CD4-positive, alpha-beta T cell treated with Interleukin-6 for 4 hours (primary cell): ENCODE measurements at places on chromosomes 7 and 10.

GRCh38 chr7:38171623-38172391 is 6.2 kb upstream of the STARD3NL start:
- DNase-seq, result no peak

- DNase-seq, result no peak
Observed at GRCh38 chr7:157577061-157577460, 240.3 kb downstream of the DNAJB6 start.

DNA sequence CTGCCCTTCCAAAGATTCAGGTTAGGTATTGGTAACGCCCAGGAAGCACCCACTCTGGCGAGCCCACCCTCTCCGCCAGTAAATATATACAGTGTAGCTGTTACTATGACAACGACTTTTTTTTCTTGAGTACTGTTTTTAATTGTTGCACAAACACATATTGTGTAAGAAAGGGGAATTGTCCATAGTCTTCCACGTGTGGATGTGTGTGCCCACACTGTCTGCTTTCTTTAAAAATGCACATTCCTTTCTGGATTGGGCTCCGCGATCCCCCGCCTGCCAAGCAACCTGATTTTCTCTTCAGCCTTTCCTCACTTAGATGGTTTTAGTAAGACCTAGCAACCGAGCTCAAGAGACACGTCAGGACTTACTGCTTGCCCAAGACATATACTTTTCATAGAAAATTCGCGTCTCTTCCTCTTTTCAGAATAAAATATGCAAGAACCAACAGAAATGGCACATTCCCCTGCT is 247.8 kb downstream of the EBF3 start:
- no peak for DNase-seq

- no peak for DNase-seq
Observed at GRCh38 chr10:14773551-14774213, 1.0 kb downstream of the FAM107B start.

DNA sequence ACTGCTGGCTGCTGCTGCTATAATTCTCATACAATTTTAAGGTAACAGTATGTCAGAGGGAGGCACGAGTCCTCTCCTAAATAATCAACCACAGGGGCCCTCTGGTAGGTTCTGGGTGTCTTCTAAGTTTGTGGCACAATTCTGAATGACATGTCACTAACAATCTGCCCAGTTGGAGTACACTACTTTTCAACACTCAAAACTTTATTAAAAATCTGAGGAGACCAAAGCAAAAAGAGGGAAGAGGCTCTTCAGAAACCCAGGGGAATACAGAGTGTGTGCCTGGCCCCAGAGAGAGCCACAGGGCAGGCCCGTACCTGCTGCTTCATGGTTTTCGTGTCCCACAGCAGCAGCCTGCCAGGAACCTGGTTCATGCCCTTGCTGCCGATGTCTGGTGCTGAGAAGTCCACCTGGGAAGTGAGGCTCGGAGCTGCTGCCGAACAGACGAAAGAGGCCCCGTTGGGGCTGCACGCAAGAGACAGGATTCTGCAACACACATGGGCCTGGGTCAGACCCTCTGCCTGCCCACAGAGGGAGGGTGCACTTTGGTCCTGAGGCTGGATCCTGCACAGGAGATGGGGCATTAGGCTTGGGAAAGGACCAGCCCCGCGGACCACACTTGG is 18.3 kb downstream of the WDR91 start:
- DNase-seq, result no peak

- no peak for DNase-seq
Observed at GRCh38 chr7:116984917-116985316, 31.6 kb downstream of the ST7 start.

DNA sequence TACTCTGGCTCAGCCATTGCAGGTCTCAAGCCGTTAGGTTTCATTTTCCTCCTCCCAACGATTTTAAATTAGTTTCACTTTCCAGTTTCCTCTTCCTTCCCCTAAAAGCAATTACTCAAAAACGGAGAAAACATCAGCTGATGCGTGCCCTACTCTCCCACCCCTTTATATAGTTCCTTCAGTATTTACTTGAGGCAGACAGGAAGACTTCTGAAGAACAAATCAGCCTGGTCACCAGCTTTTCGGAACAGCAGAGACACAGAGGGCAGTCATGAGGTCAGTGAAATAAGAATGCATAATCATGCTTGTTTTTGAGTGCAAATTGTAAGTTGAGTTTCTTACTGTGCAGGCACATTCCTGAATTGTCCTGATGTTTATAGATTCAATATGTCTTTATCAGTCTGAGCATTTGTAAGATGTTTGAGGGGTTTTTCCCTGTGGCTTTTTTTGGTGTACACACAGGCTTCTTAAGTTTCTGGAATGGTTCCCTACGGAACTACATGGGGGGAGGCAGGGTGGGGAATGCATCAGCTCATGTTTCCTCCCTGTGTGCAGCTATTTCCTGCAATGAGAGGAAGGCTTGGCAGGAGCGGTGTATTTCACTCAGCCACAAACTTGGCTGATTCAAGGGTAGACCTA is at the start of gene IFIT3:
IFIT3 (plus strand) TSS at position 195 of the 639 bp plus-strand sequence; CDS start at position 272, 77 bp downstream.
- DNase-seq, result peak; percentile 38

DNA sequence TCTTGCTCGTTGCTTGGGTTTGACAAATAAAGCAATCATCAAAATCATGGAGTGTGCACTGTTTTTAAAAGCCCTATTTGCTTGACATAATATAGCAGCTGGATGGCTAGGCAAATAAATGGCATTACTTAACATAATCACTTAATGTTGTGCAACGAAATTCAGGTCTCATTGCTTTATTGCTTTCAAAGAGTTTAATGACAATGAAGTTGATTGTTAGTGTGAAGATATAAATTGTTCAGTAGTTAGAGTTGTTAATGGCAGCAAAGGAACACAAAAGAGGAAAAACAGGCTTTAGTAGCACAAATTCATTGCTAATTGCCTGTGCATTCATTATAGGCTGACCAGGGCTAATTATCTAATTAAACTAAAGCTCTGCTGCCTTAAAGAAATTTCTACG is 7.6 kb upstream of the ADO start:
- DNase-seq, result no peak

- no peak for DNase-seq
Observed at GRCh38 chr7:17005271-17005670, 123.5 kb upstream of the AGR3 start.

- no peak for DNase-seq
Observed at GRCh38 chr10:2920637-2921036, 146.7 kb upstream of the PFKP start.

- DNase-seq, result peak; percentile 67
Observed at GRCh38 chr10:3754727-3755439, 30.1 kb downstream of the KLF6 start.

- DNase-seq, result no peak
Observed at GRCh38 chr10:132122939-132123445, 57.2 kb downstream of the JAKMIP3 start.

DNA sequence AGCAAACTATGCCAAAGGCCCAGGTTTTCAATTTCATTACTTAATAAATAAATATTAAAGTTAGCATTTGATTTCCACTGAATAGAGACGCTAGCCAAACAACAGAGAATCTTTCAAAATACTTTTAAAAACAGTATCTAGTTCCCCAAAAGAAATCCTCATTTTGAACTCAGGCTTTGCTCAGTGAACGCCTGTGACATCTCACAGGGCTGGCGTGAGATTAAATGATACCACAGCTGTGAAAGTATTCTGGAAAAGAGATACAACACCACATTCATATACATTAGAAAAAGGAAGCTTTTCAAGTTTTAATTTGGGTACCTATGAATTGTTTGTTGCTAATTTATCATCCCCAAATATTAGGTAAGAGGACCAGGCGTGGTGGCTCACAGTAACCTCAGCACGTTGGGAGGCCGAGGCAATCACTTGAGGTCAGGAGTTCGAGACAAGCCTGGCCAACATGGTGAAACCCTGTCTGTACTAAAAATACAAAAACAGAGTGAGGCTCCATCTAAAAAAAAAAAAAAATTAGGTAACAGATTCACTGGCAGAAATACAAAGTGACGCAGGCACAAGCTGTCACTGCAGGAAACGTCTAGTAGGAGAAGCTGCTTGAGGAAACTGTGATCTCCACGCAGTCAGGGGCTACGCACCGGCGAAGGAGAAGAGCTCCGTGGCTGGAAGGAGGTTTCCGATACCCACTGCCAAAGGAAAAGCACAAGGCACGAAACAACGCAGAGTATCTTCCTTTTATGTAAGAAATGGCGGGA is 50.0 kb downstream of the AMZ1 start:
- DNase-seq, result no peak

- DNase-seq, result no peak
Observed at GRCh38 chr10:75397496-75398199, 3.9 kb downstream of the ZNF503 start.

GRCh38 chr7:105524840-105525239 is 2.8 kb upstream of the PUS7 start:
- no peak for DNase-seq

DNA sequence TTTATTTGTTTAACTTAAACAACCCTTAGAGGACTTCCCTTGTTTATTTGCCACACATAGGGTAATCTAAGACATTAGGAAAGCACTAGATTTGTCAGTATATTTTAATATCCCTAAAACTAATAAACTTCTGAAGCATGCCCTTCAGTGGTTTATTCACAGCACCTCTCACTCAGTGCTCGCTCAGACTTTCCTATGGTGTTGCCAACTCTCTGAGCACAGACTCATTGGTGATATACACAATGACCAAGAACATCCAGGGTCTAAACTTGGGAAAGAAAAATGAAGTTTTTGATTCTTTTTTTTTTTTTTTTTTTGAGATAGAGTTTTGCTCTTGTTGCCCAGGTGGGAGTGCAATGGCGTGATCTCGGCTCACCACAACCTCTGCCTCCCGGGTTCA is 82.2 kb downstream of the RAB11FIP2 start:
- DNase-seq, result no peak

GRCh38 chr7:142827951-142828500 is 26.9 kb upstream of the EPHB6 start:
- DNase-seq, result no peak

DNA sequence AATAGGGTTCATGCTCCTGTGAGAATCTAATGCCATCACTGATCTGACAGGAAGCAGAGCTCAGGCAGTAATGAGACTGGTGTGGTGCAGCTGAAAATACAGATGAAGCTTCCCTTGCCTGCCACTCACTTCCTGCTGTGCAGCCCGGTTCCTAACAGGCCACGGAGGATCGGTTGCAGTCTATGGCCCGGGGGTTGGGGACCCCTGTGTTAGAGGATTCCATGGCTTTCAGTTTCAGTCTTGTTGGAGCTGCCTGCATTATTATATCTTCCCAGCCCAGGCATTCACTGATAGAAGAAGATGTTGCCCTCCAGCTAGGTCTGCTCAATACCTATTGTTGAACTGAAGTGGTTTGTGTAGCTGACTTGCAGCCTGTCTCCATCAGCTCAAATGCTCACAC is 1298.8 kb downstream of the TYW1 start:
- no peak for DNase-seq

GRCh38 chr10:97229322-97230015 is 43.7 kb upstream of the SLIT1 start:
- DNase-seq, result no peak

- no peak for DNase-seq
Observed at GRCh38 chr10:130455791-130456190, 319.6 kb downstream of the GLRX3 start.

GRCh38 chr7:33922820-33923219 is 17.5 kb downstream of the BMPER start:
- DNase-seq, result no peak

- DNase-seq, result no peak
Observed at GRCh38 chr7:155469-155900, 36.9 kb upstream of the FAM20C start.

DNA sequence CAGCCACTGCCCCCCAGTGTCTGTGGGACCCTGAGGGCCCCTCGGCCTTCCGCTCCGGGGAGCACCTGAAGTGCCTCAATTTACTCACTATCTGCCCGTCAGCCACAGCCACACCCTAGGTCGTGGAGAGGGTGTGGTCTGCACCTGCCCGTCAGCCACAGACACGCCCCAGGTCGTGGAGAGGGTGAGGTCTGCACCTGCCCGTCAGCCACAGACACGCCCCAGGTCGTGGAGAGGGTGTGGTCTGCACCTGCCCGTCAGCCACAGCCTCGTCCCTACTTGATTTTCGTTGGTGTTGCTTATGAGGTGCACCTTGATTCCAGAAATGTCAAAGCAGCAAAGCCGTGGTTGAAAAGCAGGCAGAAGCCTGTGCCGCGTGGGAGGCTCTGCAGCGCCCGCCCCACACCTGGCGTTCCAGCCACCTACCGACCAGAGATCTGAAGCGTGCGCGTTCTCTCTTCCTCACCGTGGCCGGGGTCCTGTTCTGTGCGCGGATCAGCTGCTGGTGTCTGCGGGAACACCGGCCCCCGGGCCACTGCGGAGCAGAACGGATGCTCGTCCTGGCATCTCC is 101.6 kb downstream of the DYNC2I1 start:
- DNase-seq, result peak; percentile 60

GRCh38 chr10:28400681-28401080 is 97.8 kb upstream of the MPP7 start:
- DNase-seq, result no peak

DNA sequence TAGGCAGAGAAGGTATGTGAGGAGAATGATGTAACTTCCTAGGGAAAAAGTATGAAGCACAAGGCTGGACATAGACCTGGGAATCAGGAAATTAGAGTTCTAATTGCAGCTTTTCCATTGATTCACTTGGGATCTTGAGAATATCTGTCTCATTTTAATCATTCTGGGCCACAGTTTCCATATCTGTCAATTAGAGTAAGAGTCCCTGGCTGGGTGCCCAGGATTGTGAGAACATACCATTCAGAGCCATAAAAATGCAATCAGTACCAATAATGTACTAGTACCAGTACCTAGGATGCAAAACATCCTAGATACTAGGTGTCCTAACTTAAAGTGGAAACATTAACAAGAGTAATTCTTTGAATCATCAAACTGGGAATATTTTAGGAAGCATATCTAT is 29.6 kb downstream of the CAV1 start:
- no peak for DNase-seq

DNA sequence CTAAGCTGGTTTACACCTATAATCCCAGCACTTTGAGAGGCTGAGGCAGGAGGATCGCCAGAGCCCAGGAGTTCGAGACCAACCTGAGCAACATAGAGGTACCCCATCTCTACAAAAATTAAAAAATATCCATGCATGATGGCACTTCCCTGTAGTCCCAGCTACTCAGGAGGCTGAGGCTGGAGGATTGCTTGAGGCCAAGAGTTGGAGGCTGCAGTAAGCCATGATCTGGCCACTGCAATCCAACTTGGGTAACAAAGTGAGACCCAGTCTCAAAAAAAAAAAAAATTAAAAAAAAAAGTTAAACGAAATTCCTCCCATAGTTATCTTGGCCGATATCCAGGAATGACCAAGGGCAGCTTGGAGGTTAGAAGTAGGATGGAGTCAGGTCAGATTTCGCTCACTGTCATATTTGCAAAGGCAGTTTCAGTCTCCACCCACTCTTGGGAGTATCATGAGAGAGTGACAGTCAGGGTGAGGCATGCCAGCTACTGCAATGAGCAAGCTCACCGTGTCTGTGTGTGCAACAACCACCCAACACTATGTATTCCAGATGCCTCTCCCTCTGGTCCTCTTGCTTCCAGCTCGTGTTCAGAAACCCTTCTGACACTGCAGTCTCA is 6.0 kb upstream of the ZDHHC4 start:
- DNase-seq, result no peak

- DNase-seq, result no peak
Observed at GRCh38 chr10:133448120-133448519, 5.6 kb upstream of the SCART1 start.

- DNase-seq, result peak; percentile 44
Observed at GRCh38 chr10:4061441-4061951, 276.5 kb upstream of the KLF6 start.

GRCh38 chr10:33453081-33454025 is 118.9 kb upstream of the NRP1 start:
- no peak for DNase-seq

- no peak for DNase-seq
Observed at GRCh38 chr10:35739998-35740397, 97.9 kb upstream of the FZD8 start.

- no peak for DNase-seq
Observed at GRCh38 chr7:116417593-116418345, 81.8 kb upstream of the CAV2 start.
